ENCODE measurements at places on chromosomes 12 and 14.

GRCh38 chr14:69999261-69999674, 120.1 kb downstream of the SMOC1 start:
- DNase-seq: no peak

DNA sequence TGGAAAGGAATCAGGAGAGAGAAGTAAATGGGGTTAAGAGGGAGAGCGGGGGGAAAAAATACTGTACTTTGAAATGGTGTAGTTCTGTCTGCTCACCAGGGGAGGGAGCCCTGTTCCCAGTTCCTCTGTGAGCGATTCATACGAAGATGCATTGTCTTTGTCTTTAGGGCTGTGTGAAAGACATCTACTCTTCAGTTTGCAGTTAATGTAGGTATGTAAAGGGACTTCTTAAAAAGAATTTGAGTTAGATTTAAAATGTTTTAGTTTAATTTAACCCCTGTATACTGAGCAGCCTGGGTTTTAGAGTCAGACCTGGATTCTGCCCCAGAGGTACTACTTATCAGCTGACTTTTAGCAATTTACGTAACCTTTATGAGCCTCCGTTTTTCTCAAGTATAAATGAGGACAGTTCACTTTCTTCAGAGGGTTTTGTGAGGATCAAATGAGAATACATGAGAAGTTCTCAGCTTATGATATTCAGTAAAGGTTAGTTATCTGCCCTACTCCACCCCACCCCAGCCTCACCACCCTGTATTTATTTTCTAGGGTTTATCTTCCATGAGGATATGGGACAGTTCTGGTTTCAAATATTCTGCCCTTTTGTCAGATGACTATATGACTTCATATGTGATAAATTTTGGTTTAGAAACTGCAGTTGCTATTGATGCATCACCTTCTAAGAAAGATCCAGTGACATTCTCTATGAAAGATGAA, 82.5 kb upstream of the EVL start:
- no peak for DNase-seq

DNA sequence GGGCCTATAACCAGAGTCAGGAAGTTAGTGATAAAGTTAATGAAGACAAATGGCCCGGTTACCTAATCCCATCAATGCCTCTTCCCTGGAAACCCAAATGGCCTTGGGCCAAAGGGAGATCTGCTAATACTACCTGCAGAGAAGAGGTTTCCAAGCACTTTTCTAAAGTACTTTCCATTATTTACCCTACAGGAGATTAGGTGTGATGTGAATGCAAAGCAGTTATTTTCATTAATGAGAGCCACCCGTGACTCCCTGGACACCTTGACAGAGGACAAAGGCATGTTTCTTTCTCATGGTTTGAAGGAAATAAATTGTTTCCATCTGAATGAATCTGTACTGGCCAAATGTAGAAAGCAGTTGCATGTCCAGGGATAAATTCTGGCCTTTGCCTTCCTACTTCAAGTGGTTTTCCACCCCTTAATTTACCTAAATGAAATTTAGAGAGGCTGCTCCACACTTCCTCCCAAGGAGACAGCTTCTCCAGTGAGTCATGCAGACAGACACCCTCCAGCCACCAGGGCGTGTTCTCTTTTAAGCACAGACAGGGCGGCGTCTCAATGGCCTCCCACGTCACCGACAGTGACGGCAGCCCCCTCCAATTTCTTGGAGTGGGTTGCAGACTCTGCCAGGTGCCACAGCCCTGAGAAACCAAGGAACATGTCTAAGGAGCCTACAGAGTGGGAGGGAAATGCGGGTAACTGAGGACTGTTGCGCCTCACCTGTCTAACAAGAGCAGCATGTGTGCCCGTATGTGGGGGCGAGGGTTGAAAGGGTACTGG, 43.9 kb upstream of the GNPNAT1 start:
- DNase-seq: no peak

DNA sequence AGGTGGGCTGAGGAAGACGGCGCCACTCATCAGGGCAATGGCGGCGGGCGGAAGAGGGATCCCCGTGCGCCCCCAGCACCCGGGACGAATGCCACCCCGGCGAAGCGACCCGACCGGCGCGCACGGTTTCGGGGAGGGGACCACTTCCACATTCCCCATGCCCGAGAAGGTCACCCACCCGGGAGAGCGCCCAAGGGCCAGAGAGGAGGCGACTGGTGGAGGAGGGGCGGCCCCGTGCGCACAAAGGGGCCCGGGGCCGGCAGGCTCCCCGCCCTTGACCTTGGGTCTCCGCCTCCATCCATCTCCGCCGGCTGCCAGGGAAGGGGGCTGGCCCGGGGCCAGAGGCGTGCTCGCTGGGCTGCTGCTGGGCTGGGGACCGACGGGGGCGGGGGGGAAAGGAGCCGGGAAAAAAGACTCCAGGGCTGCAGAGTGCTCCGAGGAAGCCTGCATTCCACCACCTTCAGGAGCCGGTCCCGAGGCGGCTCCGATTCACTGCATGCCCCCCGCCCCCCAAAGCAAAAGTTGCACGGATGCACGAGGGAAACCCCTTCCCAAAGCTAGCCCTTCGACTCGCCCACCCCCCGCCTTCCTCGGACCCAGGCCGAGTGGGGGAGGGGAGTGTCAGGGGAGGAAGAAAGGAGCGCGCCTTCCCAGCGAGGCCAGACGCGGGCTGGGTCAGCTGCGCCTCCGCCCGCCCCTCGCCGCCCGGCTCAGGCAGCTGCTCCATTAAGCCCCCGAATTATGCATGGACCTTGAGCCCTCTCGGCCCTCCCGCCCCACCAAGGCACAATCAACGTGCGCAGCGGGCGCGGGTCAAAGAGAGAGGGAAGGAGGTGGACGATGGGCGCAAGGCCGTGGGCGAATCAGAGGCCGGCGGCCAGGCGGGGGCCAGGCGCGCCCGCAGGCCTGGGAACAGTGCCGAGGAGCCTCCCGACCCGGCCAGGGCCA, 26.2 kb downstream of the BCL11B start:
- DNase-seq: no peak

DNA sequence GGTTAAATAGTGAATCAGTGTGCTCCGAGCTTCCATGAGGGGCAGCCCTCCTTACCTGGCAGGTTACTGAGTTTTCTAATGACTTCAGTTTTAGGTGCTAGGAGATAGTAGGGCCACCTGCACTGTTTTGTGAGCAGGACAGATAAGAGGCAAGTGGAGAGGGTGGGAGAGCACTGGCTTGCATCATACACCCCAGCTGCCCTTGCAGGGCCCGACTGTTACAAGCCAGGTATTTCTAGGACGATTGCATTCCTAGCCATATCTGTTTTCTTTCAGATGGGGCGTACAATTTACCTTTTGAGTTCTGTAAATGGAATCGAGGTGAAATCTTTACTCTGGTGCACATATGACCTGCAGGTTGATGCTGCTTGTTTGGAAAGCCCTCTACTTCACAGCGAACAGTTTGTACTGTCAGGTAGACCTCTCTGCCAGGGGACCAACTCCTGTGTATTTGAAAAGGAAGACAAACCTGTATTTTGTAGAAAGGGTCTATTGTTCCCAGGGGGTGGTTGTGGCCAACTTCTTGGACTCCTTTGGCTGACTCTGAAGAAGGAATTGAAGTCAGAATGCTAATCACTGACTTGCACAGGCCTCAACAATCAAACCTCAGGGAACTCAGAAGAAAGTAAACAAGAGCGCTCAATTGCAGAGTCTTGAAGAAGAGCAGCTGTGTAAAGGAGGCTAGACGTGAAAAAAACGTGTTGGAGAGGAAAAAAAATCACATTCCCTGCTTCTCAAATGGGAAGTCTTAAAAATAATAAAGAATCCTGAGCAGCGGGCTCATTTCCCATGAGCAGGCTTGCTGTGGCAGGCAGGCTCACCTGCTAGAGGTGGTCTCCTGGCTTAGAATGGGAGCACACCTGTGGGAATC, 57.3 kb downstream of the ETV6 start:
- no peak for DNase-seq

DNA sequence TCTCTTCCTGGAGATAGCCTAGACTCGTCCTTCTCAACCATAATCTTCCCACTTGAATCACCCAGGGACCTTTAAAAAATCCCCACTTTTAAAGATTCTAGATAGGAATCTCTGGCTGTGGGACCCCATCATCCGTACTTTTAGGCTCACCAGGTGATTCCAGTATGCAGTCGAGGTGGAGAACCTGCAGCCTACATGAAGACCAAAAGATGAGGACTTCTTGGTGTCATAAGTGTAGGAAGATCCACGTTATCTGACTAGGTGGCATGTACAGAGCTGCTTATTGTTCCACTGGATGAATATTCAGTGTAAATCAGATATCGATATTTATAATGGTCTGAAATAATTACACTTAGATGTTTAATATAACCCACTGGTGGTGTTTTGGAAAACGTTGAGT, 2.6 kb downstream of the PRKCH start:
- DNase-seq: no peak

DNA sequence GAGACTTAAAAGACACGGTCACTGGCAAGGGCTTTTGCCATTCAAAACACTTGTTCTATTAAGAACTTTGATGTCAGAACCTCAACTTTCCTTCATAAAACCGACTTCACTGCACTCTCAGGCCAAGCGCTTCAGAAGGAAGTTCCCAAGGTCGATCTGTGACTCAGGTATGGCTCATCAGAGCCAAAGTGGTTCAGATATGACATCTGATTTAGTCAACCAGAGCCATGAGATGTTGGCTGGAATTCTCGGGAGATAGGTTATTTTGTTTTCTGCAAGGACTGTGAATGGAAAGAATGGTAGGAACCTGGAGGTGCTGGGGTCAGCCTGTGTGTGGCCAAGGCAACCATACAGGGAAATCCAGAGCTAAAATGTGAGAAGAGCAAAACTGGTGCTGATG, 445.6 kb downstream of the GLT1D1 start:
- DNase-seq: no peak

GRCh38 chr12:124680863-124681778, 113.7 kb upstream of the NCOR2 start:
- no peak for DNase-seq

DNA sequence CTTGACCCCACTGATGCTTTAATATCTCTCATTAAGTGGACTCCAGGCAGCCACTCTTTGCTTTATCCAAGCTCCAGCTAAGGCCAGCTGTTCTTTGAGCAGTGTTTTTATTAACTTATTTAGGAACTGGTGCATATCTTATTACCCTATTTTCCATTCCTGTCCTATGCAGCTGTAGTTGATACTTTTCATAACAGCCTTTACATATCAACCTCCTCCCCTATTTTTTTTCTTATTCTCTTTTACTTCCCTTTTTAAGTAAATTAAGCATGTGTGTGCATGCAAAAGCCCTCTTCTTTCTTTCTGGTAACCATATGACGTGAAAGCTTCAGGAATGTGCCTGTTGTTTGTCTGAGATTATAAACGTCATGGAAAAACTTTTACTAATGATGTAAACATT, 121.2 kb downstream of the PTPRQ start:
- DNase-seq: no peak

- DNase-seq: no peak
Measured at GRCh38 chr14:64915797-64916196, 1.5 kb downstream of the CHURC1 start.

DNA sequence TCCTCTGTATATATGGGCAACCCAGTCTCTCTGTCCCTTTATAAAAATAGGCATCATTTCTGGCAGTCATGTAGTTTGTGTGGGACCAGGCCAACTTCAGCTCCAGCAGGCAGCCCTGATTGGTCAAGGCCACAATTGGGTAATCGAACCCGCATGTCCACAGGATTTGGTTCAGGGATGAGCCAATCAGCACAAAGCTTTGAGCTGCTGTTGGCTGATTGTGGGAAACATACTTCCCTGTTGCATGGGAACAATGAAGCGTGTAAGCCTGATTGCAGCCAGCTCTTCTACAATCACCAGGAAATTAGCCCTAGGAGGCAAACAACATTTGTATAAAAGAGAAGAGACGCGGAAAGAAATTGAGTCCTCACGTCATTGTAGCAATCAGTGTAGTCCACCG, 328.6 kb downstream of the PCNX1 start:
- peak; percentile 10 for DNase-seq

DNA sequence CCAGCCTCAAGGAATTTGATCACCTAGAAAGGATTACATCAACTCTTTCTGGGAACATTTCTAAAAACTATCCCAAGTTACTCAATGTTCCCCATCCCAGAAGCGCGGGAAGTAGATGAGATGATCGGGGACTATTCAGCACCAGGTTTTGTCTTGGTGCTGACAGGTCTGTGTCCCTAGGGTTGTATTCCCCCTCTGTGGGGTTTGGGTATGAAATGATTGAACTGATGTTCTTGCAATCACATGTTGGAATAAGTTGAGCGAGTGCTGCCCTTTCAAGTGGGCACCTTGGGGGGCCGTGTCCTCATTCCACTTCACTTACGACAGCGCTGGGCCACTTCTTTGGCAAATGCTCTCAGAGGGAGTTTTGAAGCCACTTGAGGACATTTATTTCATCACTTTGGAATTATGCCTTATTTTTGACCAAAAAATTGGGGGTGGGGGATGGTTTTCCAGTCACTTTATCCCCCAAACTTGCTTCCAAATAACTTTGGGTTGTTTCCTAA, 69.8 kb downstream of the RFX4 start:
- peak; percentile 13 for DNase-seq

DNA sequence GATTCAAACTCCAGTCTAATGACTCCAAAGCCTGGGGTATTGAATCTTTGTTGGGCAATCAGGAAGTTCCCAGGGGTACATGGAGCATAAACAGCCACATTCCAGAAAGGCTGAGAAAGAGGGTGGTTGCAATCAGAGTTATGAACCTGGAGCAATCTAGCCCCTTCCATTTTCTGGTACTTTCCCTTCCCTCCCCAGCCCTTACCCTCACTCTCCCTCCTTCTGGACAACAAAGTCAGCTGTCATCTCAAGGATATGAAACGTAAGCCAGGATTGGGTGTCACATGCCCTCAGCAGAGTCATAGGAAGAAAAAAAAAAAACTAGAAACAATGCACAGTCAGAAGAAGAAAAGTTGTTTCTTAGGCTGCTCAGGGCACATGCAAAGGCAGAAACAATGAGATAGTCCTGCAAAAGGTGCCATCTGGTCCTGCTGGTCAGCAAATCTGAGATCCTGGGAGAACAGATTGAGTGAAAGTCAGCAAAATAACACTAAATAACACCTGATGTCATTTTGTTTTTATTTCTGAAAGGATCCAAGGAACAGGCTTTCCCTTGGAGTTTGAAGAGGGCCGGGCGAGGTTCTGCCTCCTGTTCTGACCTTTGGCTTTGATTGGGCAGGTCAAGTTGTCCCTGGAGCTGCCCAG, 27.1 kb downstream of the TMEM229B start:
- no peak for DNase-seq

- no peak for DNase-seq
Measured at GRCh38 chr14:77243853-77244252, 27.2 kb downstream of the NGB start.

GRCh38 chr12:121858318-121858661, 369 bp downstream of the HPD start:
- DNase-seq: no peak

- DNase-seq: no peak
Measured at GRCh38 chr12:22283508-22283907, 51.0 kb downstream of the ST8SIA1 start.

DNA sequence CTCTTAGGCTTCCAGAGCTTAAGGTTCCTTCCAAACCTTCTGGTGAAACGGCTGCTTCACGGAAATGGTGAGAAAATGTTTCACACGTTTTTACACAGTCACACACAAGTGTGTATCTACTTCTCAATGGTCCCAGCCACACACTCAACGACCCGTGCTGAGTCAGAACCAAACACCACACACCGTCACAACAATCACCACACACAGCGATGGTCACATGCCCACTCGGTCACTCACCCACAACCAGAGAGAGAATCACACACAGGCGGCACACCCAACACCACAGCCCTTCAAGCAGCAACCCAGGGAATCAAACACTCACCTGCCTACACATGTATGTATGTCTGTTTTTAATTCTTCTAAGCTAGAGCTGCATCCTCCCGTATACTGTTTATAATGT, 12.6 kb upstream of the PLEKHD1 start:
- DNase-seq: no peak

All from anterior cingulate cortex (tissue), 58 donors.